Caki2 (cell line): ENCODE measurements at places on chromosomes 7 and 10.

GRCh38 chr7:154426778-154427177 lies 374.6 kb downstream of the DPP6 start:
- DNase-seq: no peak

DNA sequence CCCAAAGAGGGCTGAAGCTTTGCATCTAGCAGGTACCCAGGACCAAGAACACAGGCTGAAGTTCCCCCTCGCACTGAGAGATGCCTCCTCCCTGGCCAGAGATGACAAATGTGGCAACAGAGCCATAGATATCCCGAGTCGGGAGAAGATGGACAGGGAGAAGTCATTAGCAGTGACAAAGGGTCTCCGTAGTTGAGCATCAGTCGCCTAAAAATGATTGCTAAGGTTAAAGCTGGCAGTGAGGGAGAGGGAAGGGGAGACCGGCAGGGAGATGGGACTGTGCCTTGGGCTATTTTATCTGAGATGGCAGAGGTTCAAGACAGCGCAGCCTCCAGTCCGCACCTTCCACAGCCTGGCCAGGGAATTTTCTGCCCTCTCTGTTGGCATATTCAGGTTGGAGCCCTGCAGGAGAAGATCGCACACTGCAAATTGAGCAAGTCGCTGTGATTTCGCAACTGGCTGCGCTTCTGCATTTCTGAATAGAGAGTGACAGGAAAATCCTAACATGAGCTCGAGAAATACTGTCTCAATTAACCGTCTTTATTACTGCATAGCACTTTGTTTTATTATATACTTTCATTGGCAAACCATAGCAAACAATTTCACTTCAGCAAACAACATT lies 238.9 kb upstream of the GPR26 start:
- no peak for DNase-seq

DNA sequence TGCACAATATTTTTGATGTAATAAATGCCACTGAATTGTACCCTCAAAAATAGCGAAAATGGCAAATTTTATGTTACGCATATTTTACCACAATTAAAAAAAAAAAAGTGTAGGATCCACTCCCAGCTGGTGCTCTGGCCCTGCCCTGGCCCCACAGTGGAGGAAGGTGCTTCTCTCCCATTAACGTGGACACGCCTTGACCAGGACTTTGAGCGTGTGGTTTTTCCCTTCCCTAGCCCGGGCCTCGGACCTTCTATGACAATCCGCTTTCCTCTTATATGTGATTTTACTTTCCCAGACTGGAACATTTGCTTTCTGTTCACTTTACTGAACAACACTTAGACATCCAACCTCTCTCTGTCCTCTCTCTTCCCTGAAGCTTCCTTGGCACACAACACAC lies 29.7 kb upstream of the OCM start:
- no peak for DNase-seq

GRCh38 chr7:145175366-145175765 lies 339.5 kb upstream of the TPK1 start:
- no peak for DNase-seq

DNA sequence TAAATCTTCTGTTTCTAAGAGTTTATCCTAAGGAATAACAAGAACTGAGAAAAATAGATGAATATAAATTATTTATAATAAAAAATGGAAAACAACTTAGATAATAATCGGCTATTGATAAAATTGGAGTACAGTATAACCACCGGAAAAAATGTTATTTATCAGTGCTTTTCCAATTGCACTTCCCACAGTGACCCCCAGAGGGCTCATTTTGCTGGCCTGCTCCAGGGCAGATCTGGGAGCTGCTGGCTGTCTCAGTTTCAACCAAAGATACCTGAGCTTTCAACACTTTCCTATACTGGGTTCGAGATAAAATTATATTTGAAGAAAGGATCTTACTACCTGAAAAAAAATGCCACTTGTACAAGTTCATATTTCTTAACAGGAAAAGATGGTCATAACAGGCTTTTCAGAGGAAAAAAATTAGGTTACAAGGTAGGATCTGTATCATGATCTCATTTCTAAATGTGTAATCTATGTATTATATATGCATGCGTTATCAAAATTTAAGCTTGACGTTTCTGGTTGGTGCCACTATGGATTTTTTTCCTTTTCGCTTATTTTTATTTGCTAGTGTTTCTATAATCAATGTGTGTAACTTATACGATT lies 165.7 kb downstream of the NPSR1 start:
- peak; percentile 31 for DNase-seq

- DNase-seq: no peak
These were observed 18.9 kb upstream of the ACTA2 start for GRCh38 chr10:88971221-88972061.

GRCh38 chr10:116671274-116671926 lies 50.6 kb downstream of the PNLIPRP2 start:
- no peak for DNase-seq

GRCh38 chr10:117166418-117167345 lies 28.6 kb upstream of the VAX1 start:
- DNase-seq: no peak

GRCh38 chr10:77686650-77687417 lies 49.2 kb upstream of the KCNMA1 start:
- DNase-seq: no peak

DNA sequence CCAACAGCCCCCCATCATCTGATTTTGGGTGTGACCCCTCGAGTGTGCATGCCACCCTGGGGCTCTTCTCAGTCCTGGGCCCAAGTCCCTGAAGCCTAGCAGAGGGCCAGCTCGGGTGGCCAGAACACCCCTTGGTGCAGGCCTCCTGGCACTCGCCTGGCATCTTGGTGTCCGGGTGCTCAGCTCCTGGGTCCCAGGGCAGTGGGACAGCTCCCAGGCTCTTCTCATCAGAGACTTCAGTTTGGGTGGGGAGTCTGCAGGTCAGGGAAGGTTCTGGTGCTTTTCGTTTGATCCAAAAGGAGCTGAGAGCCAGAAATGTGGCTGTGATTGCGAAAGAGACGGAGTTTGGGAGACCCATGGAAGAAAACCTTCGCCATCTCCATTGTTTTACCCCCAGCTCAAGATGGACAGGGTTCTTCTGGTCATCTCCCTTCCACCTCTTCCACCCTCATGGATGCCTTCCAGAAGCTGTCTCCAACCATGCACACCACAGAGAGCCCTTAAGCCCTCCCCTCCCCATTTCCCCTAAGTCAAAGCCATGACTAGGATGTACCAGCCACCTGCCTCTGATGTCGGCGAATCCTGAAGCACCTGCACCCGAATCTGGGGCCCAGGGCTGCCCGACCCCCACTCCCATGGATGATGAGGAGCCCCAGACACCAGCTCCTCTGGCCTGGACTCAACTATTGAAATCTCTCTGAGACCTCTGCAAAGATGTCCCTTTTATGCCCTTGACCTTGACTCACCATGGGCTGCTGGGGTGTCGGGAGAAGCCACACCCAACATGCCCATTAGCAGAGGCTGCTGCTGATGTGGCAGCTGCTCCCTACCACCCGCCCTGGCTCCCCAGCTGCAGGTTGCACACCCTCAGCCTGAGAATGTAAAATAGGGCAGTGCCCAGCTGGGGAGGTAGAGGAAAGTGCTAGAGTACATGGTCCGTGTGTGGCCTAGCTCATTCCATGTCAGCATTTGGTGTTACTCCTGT lies 55.3 kb downstream of the ADCYAP1R1 start:
- no peak for DNase-seq

- DNase-seq: peak; percentile 40
These were observed 39.7 kb upstream of the TNKS2 start for GRCh38 chr10:91758303-91759146.

DNA sequence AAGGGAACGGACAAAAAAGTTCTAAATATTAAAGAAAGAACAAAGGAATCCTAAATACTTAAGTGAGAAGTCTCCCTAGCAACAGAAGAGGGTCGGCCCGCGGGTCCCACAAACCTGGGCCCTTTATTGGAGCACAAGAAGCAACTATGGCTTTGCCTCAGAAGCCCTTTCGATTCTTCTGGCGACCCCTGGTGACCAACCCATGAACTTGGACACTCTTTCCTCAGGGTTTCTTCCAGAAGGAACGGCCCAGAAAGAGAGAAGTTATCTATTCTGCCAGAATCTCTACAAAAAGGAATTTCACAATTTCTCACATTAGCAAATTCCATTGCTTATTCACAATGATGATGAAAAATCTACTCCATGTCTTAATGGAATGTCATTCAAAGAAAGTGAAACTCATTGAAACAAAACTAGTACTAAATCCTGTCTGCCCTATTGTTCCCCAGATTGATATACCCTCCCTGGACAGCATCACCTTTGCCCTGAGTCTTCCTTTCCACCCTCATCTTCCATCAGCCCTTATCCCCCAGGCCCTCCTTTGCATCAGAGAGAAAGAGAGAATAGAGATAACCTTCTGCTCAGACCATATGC lies 43.7 kb downstream of the CPVL start:
- peak; percentile 41 for DNase-seq

GRCh38 chr7:10998996-10999757 lies 25.5 kb downstream of the PHF14 start:
- DNase-seq: no peak

GRCh38 chr7:69708857-69709256 lies 110.6 kb downstream of the AUTS2 start:
- DNase-seq: peak; percentile 24

DNA sequence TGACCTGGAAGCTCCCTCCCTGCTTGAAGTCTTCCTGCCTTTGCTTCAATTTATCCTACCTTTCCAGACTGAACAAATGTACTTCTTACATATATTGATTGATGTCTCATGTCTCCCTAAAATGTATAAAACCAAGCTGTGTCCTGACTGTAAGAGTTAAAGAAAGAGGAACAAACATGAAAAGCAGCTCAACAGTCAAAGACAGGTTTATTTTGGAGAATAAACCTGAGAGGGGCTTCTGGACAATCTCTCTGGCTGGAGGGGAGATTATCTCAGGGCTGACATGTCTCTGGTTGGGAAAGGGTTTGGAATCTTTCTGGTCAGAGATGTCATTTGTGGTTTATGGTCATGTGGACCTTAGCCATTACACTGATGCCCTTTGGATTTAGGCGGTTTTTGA lies 41.0 kb downstream of the OR13A1 start:
- no peak for DNase-seq
